ENCODE measurements at places on chromosomes 16 and 17.
A peak's percentile ranks its signal among the peaks of the same experiment; 100 is the strongest.

- DNase-seq = no peak
Measured at GRCh38 chr17:53527473-53527872, 295.3 kb upstream of the KIF2B start.

DNA sequence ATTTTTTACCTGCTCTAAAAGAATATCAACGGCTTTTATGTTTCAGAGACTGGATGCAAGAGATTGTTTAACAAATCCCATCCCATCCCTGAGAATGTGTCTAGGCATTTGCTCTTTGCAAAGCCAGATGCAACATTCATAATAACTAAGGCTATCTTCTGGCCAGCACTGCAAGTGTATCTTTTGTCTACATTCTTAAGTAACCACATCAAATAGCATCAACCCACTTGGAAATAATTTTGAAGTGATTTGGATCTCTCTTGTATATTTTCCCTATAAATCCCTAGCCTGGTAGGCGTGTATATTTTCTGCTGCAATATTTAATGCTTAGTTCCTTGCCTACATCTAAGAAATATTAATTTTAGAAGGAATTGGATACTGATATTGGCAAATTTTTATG, 64.3 kb downstream of the PIGL start:
- no peak for DNase-seq

GRCh38 chr17:81838753-81839255, 4.0 kb upstream of the PPP1R27 start:
- DNase-seq = no peak

GRCh38 chr16:17377360-17378324, 93.1 kb downstream of the XYLT1 start:
- no peak for DNase-seq

DNA sequence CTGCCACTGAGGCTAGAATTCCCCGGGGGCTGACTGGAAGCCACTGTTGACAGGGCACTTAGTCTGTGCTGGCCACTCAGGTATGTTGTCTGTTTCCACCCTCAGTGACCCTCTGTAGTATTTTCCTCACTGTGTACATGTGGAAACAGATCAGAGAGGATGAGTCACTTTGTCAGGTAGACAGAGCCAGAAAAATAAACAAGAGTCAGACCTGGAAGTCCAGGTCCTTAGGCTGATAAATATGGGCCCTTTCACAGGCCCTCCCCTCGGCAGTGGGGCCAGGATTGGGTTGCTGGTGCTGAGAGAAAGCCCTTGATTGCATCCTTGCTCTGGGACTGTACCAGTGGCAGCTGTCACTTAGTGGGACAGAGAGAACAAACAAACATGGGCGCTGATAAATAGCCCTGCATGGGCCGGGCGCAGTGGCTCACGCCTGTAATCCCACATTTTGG, 21.3 kb downstream of the PGS1 start:
- DNase-seq = no peak

- no peak for DNase-seq
Measured at GRCh38 chr17:17402558-17402957, 74.2 kb upstream of the MED9 start.

GRCh38 chr17:28385037-28385400, 13.5 kb downstream of the SARM1 start:
- DNase-seq = peak; percentile 24

DNA sequence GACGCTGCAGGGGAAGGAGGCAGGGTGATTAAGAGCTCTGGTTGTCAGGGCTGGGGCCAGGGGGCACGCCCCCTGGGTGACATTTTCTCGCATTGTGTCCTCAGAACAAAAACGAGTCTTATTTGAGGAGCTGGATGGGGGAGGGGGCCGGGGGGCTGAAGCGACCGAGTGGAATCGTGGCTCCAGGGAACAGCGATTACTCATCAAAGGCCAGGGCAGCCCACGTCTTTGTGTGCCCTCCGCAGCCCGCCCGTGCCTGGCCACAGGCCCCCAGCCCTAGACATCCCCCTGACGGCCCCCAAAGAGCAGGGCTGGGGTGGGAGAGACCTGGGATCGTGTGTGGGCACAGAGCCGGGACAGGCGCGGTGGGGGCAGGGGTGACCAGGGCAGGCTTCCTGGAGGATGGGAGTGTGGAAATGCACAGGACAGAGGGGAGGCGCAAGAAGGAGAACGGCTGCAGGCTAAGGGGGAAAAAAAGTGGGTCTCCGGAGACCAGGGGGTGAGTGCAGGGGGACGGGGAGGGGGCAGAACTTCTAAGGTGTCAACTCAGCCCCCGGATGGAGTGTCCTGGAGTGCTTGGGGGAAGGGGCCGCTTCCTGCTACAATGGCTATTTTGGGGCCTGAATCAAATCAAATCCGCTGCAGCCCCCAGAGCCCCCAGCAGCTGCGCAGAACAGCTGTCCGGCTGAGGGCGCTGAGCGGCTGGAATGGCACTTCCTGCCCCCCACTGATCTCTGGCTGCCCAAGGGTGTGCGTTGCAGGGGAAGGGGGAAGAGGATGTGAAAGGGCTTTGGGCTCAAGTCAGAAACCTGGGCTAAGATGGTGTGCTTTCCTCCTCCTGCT, 24.0 kb upstream of the PHB1 start:
- peak; percentile 5 for DNase-seq

- DNase-seq = peak; percentile 55
Measured at GRCh38 chr17:27333410-27333980, 39.6 kb downstream of the WSB1 start.

DNA sequence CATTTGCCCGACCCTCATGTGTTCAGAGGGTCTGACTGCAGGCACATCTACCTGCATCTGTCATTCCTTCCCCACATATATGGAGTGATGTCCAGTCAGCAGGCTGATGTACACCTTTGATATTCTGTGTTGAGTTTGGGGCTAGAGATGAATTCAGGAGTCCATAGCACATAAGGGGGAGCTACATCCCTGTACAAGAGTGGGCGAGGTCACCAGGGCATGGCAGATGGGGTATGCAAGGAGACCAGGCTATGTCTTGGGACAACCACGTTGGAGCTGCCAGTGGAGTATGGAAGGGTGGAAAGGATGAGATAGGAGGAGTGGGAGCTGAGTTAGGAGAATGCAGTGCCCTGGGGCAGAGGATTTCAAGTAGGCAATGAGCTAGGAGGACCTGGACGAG, 15.0 kb downstream of the SMPD3 start:
- no peak for DNase-seq

DNA sequence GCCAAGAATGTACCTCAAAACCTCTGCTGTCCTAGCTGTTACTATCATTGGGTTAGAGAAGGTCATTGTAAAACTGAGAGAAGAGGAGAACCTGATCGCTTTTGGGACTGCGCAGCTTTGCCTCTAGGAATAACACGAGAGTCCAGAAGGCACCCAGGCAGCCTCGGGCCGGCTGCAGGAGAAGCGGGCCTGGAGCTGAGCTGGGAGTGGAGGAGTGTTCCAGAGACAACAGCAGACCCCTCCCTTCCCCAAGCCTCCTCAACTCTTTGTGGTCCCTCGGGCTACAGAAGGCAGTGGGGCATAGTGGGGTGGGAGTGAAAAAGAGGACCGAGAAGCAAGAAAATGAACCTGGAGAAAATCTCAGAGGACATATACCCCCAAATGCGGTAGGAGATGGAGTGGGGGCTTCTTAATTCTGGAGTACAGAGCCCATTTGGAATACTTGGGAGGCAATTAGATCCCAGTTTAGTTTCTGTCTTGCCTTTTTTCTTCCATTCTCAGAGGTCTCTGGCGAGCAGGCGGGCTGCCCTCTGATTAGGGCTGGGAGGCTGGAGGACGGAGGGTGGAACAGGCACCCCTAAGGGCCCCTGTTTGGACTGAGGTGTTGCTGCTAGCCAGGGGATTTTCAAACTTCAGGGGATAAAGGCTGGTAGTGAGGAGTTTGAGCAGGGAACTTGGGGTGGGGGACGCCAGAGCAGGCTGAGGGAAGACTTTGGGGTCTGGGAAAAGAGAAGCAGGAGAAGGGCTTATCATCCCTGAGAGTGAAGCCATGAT, 13.3 kb upstream of the HOXB2 start:
- no peak for DNase-seq

GRCh38 chr17:79041041-79041570, 17.1 kb downstream of the C1QTNF1 start:
- DNase-seq = no peak

- no peak for DNase-seq
Measured at GRCh38 chr17:66791347-66791746, 43.6 kb upstream of the CACNG5 start.

DNA sequence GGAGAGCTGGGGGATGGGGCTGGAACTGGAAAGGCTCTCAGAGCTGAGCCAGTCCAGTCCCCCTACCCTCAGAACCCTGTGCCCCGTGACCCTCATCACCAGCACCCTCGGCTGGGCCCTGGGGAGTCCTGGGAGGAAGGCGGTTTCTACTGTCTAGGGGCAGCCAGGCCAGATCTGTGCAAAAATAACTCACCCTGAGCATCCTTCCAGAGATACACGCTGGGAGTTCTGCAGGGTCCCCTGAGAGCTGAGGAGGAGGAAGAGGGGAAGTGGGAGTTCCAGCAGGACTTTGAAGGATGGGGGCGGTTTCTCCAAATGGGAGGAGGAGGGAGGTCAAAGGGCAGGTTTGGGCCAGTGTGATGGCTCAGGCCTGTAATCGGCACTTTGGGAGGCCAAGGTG, 5.0 kb upstream of the SLC4A1 start:
- DNase-seq = no peak

DNA sequence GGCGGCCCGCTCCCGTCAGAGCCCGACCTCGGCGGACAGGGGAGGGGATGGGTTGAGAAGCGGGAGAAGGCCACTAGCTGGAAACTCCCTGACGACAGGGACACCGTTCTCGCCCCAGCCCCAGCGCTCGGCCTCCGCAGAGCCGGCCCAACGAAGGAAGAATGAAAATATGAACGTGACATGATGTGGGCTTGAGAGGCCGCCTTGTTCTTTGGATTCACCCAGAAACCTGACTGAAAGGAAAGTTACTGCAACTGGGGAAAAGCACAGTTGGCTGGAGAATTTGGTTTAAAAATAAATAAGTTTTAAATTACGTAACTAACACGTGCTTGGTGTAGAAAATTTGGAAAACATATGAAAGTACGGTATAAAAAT, 21.1 kb downstream of the NPTX1 start:
- DNase-seq = peak; percentile 64

DNA sequence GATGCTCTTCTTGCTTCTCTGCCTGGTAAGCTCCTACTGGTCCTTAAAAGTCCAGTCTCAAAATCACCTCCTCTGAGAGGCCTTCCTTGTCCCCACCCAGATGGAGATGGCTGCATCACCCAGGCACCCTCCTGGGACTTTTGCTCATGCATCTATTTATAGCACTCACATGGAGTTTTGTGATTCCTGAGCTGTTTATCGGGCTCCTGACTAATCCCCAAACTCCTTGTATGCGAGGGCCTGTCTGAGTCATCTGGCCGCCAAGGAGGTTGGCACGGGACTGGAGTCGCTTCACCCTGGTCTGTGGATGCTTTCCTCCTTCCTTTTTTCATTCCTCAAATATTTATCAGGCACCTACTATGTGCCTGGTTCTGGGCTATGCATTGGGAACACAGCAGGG, 2.3 kb upstream of the MAP2K3 start:
- peak; percentile 42 for DNase-seq

DNA sequence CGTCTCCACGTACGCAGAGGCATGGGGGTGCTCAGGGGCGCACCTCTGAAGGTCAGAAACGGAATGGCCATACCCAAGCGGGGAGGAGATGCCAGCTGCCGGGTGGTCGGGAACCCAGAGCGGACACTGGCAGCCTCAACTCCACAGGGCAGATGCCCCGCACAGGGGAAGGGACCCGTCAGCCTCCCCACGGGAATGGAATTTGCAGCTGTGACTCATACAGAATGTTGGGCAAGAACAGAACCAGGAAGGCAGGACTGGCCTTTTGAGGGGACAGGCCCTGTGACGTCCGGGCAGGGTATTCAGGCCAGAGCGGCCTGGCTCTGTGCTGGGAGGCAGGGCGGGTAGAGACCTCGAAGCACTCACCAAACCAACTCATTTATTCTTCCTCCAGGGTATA, 7.5 kb downstream of the TK1 start:
- DNase-seq = no peak

- DNase-seq = no peak
Measured at GRCh38 chr16:4365014-4365406, 6.6 kb upstream of the VASN start.

GRCh38 chr17:57861000-57861789, 11.4 kb upstream of the MRPS23 start:
- DNase-seq = peak; percentile 46

GRCh38 chr16:79658301-79659033, 57.9 kb upstream of the MAF start:
- DNase-seq = peak; percentile 42

GRCh38 chr16:85750827-85751697, at the start of gene C16orf74:
C16orf74 (minus strand) TSS chr16:85751096; CDS start chr16:85735217, 15,879 bp downstream.
- no peak for DNase-seq

DNA sequence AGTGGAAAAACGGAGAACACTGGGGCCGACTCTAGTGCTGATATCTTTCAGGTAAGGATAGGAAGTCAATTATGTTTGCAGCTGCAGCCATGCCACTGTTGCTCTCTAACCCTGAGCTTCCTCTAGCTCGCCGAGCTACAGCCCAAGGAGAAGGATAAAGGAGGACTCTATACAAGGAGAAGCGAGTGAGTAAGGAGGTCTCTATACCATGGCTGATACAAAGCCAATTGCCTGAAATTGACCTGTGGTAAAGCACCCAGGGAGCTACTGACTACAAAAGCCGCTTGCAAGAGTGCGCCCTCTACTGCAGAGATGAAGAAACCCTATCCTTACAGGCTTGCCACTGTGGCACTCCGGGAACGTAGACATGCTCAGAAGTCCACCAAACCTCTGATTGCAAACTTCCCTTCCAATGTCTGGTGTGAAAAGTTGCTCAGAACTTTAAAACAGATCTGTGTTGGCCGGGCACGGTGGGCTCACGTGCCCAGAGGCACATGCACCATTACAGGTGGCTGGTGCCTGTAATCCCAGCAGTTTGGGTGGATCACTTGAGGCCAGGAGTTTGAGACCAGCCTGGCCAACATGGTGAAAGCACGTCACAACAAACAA, 10.8 kb upstream of the SLC46A1 start:
- peak; percentile 65 for DNase-seq

GRCh38 chr16:9123871-9124270, 32.4 kb downstream of the HAPSTR1 start:
- peak; percentile 46 for DNase-seq

GRCh38 chr17:6843241-6843880, 11.8 kb upstream of the TEKT1 start:
- DNase-seq = no peak

DNA sequence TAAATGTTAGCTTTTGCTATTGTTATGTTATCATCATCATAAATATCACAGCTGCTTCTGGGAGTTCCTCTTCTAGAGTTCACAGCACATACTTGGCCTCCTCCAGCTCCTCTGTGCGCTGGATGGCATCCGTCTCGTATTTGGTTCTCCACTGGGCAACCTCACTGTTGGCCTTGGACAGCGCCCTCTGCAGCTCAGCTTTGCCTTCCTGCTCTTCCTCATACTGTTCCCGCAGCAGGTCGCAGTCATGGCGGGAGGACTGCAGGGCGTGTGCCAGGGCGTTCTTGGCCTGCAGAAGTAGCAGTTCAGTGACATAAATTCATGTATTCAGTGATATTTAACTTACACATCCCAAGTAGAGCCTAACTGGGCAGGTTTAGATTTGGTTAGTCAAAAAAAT, 23.4 kb downstream of the MYH8 start:
- DNase-seq = no peak

DNA sequence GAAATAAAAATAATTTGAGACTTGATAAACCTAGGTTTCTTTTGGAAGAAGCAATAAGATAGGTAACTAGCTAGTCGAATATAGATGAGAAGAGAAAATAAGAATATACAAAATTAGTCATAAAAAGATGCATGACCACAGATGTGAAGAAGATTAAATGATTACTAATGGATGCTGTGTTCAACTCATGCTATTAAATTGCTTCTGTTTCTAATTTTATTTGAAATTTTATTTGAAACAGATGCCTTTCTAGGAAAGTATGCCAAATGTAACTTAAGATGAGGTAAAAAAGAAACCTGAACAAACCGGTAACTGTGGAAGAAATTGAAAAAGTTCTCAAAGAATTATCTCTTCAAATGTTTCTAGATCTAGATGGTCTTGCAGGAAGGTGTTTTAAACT, 91.6 kb downstream of the OR1D5 start:
- no peak for DNase-seq

Data from activated CD4-positive, alpha-beta memory T cell treated with anti-CD3 and anti-CD28 coated beads for 36 hours (primary cell).